ENCODE measurements at places on chromosomes 12 and 14.

GRCh38 chr12:2117541-2117940 lies 64.8 kb downstream of the CACNA1C start:
- no peak for DNase-seq

GRCh38 chr14:99121319-99121875 lies 150.6 kb downstream of the BCL11B start:
- no peak for DNase-seq

GRCh38 chr12:67070604-67071003 lies 198.6 kb upstream of the CAND1 start:
- no peak for DNase-seq

GRCh38 chr12:124702736-124703135 lies 135.3 kb upstream of the NCOR2 start:
- DNase-seq, result no peak

DNA sequence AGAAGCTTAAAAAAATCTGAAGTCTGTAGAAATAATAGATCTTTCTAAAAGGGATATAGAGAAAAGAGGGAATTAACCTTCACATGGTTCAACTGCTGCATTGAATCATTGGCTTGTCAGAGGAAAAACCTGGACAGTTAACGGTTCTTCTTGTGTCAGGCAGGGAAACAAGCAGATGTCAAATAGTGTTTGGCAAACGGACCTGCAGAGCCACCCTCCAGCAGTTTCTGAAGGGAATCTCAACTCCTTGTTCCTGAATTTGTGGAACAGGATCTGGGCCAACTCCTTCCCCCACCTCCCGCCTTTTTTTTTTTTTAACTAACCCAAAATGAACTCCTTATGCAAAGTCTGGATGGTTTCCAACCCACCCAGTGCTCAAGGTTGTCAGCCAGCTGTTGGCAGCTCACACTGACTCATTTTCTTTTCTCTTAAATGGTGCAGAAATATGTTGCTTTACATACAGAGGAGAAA lies 187.3 kb downstream of the CAND1 start:
- DNase-seq, result no peak

- no peak for DNase-seq
Observed at GRCh38 chr12:120879102-120879501, 25.1 kb downstream of the SPPL3 start.

DNA sequence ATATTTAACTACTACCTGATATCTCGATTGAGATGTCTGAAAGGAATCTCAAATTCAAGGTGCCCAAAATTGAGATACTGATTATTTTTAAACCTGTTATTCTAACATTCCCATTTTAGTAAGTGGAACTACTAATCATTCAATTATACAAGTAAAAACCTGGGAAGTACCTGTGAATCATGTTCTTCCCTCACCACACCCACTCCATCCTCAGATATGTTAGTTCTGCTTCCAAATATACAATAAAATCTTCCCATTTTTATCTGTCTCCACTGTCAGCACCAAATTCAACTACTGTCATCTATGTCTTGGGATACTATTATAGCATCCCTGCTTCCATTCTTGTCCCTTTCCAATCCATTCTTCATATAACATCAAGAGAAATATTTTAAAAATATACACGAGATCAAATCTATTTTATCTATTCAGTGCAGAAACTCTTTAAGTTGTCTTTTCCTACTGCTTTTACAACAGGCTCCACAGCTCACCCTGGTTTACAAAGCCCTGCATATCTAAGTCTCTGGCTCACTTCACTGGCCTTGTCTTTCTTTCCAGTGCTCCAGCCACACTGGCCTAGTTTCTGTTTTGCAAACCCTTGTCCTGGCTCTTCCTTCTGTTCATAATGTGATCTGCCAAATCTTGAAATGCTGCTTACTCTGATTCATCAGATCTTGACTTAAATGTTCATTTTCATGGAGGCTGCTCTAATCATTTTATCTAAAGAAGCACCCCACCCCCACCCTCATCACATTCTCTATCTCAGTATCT lies 122.3 kb downstream of the PTPRR start:
- DNase-seq, result peak; percentile 25

GRCh38 chr12:42281278-42281677 lies 43.2 kb upstream of the YAF2 start:
- DNase-seq, result no peak
